Right ventricle myocardium superior (tissue), 1 donor: ENCODE measurements at places on chromosomes 13 and 19.

GRCh38 chr13:78630511-78630910 is 27.2 kb upstream of the POU4F1 start:
- DNase-seq: no peak

DNA sequence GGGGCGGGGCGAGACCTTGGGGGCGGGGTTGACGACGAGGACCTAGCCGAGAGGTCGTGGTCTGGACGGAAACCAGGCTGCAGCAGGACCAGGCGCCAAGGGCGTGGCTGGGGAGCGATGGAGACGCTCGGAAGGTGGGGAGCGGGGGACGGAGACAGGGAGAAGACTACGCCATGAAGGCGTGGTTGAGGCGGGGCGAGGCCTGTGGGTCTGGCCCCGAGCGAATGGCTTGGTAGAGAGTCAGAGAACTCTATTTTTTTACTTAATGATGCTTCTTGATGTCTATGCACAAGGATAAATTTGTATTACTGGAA is 674 bp upstream of the FBXL12 start:
- DNase-seq: no peak

DNA sequence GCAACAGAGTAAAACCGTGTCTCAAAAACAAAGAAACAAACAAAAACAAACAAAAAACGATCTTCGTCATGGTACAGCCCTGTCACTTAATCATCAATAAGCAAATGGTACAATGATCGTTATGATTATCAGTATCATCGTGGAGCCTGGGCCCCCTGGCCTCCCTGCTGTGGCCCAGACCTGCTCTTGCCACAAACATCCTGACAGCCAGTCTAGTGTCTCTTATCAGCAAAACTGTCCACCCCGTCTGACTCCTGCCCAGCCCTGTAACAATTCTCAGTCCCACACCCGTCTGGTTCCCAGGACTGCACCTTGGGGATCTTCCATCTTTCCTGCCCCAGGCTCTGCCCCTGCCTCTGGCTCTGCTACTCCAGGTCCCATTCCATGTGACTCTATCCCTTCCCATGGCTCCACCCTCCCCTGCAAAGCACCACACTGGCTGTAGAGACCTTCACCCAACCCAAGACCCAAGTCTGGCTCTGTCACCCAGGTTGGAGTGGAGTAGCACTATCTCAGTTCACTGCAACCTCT is 5.7 kb downstream of the ZNF653 start:
- DNase-seq: no peak

DNA sequence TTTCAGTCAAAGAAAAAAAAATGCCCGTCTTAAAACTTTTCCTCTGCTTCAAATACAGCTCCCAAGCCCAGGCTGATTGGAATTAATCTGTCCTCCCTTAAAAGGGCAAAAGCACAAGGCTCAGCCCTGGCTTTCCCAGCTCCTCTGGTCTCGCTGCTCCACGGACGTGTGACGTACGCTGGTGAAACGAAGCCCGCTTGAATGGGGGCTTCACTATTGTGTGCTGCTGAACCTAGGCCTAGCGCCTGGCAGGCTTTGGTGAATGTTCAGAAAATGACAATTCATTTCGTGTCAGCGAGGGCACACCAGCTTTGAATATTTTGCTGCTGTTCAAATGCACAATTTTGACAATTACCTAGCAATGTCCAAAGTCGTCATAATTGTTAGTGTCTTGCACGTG is 615 bp upstream of the ZNF135 start:
- DNase-seq: no peak

DNA sequence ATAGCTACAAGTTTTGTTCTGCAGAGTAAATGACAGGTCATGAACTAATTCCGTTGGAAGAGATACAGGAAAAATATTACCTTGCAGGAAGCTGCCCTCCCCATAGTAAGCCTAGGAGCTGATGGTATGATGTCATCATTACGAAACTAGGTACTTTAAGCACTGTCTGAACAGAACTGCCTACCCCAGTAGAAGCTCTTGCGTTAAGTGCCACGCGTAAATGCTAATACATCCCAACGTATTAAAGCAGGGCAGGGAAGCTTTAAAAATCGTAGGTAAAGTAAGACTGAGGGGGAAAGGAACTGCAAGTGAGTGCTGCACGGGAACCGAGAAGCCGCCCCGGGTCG is 572 bp downstream of the UGGT2 start:
- no peak for DNase-seq

DNA sequence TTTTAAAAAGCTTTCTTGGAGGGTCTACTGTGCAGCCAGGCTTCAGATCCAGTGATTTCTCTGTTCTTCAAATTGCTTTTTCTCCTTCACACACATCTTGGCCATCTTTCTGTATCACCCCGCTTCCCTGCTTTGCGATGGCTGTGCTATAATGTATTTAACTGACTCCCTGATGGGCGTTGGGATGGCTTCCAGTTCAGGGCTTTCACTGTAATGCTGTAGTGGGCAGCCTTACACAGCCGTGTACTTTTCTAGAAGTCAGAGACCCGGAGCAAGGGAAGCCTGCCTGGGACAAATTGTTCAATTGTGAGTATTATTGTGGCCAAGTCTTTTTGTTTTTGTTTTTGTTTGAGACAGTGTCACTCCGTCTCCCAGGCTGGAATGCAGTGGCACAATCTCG is 19.4 kb upstream of the PAK4 start:
- no peak for DNase-seq

- DNase-seq: peak; percentile 49
These were observed 748 bp downstream of the LMNB2 start for GRCh38 chr19:2455851-2456570.

DNA sequence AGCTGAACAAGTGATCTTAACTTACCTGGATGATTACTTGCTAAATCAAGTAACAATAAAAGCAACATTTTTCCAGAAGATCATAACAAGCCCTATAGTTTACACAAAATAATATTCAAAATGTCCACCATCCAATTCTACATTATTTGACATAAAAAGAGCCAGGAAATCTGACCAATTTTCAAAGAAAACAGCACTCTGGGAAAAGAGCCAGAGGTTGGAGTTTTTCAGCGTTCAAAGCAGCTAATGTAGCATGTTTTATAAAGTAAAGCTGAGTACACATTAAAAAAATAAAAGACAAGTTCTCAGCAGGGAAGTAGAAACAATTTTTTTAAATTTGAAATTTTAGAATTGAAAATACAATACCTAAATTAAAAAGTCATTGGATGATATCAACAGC is 62.6 kb downstream of the UFM1 start:
- DNase-seq: no peak

GRCh38 chr13:31198519-31198918 is 1.3 kb upstream of the B3GLCT start:
- no peak for DNase-seq

DNA sequence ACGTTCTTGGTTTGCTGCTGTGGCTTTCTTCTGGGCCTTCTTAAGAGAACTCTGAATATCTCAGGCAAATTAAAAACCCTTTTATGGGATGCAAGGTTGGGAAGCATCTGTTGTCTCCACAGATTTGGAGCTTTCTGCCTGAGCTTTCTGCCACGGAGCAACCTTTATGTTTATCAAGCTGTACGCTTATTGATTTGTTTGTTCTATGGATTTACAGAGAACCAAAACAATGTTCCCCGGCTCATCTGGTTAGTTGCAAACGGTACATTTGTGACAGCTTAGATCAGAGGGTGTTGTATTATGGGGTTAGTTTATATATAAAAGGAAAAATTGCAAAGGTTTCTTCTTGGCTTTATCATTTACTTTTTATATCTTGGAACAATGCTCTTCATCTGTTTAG is 479.6 kb downstream of the DIAPH3 start:
- no peak for DNase-seq

GRCh38 chr19:19053508-19054314 is 10.1 kb upstream of the SLC25A42 start:
- peak; percentile 74 for DNase-seq

DNA sequence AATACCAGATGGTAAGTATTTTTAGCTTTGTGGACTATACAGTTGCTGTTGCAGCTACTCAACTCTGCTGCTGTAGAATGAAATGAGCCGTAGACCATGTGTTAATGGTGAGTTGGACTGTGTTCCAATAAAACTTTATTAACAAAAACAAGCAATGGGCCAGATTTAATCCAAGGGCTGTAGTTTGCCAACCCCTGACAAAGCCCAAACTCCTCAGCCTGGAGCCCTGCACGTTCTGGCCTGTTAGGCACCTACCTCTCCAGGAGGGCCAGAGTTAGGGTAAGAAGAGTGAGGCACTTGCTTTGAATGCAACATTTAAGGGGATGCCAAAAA is 36.7 kb upstream of the CD33 start:
- DNase-seq: no peak

- no peak for DNase-seq
These were observed 14.0 kb upstream of the MYADM start for GRCh38 chr19:53853707-53854106.
